Central memory CD4-positive, alpha-beta T cell (primary cell): ENCODE measurements at places on chromosomes 11 and 22.

DNA sequence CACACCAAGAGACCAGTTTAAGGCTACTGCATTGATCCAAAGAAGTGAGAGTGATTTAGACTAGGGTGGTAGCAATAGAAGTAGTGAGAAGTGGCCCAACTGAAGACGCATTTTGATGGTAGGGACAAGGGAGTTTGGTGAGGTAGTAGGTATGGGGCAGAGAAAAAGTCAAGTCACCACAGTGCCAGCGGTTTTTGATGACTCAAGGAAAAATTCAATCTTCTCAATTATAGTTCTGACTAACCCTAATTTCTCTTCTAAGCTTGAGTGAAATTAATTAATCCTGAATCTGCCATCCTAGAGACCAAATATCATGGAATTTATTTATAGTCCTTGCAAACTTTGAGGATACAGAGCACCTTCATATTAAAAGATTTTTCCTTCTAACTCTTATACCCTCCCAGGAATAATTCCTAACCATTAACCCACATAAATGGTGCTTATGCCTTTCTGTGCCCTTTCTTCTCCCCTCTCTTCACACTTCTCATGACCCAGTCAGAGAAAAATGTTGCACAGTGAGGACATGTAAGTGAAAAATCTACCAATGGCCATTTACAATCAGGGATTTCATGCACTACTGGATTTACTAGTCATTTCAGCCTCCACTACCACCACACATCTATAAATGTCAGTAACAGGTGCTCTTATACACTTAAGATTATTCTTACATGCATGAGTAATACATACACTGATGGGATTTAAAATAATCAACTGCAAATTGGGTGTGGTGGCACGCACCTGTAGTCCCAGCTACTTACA is 45.9 kb upstream of the ARHGAP32 start:
- no peak for DNase-seq

DNA sequence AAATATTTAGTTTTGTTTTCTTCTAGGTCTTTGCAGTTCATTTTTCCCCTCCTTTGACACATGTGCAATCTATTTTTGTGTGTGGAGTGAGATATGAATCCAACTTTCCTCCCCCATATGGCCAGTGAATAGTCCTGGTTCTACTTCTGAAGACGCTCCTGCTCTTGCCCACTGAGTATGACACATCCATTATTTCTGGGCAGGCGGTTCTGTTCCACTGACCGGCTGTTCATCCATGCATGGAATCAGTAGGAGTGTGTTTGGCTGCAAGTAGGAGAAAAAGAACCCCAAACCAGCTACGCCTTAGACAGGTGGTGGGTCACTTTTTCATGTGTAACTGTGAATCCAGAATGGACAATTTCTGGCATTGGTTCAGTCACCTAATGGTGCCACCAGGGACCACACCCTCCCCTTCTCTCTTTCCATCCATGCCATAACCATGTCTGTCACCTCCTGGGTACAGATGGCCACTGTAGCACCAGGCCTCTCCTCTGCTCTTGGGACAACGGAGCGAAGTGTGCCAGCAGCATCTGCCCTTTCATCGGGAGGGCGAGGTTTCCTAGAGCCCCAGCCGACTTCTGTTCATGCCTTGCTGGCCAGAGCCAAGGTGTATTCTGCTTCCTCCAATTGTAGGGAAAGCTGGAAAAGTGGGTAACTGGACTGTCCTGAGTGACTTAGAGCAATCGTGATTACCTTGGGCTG is 67.4 kb upstream of the SLC22A12 start:
- no peak for DNase-seq

- no peak for DNase-seq
Measured at GRCh38 chr11:130299978-130300377, 14.7 kb downstream of the ZBTB44 start.

- no peak for DNase-seq
Measured at GRCh38 chr11:46669711-46670139, 30.7 kb downstream of the ARHGAP1 start.

GRCh38 chr11:130063451-130063850 is 6.2 kb upstream of the APLP2 start:
- no peak for DNase-seq

- DNase-seq, result no peak
Measured at GRCh38 chr11:10715571-10715970, 22.0 kb upstream of the IRAG1 start.

DNA sequence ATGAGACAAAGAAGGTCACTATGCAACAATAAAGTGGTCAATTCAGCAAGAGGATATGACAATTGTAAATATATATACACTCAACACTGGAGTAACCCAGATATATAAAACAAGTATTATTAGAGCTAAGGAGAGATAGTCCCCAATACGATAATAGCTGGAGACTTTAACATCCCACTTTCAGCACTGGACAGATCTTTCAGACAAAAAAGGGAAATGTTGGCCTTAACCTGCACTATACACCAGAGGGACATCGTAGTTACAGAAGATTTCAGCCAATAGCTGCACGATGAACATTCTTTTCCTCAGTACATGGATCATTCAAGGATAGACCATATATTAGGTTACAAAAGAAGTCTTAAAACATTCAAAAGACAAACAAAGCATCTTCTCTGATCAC is 29.9 kb downstream of the PIWIL3 start:
- DNase-seq, result no peak

DNA sequence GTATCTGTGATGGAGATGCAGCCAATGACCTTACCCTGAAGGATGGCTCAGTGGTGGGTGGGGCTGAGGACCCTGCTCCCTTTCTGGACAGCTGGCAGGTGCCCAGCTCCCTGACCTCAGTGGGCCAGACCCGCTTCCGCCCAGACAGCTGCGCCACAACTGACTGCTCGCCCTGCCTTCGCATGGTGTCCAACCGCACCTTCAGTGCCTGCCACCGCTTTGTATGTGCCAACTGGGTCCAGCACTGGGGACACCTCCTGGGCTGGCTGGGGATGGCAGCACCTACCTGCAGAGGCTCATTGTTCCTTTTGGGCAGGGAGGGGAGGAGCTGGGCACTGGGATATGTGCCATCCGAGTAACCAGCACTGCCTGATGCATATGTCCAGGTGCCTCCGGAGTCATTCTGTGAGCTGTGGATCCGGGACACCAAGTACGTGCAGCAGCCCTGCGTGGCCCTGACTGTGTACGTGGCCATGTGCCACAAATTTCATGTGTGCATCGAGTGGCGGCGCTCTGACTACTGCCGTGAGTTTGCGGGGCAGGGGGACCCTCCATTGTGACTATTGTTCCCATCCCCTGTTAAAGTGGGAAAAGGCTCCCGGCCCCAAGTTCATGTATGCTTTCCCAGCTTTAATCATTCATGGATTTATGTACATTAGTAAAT is 84.8 kb downstream of the OTOG start:
- no peak for DNase-seq

GRCh38 chr22:37675930-37676735 is 697 bp downstream of the LGALS1 start:
- no peak for DNase-seq

GRCh38 chr11:132158091-132158490 is 787.7 kb downstream of the NTM start:
- no peak for DNase-seq

DNA sequence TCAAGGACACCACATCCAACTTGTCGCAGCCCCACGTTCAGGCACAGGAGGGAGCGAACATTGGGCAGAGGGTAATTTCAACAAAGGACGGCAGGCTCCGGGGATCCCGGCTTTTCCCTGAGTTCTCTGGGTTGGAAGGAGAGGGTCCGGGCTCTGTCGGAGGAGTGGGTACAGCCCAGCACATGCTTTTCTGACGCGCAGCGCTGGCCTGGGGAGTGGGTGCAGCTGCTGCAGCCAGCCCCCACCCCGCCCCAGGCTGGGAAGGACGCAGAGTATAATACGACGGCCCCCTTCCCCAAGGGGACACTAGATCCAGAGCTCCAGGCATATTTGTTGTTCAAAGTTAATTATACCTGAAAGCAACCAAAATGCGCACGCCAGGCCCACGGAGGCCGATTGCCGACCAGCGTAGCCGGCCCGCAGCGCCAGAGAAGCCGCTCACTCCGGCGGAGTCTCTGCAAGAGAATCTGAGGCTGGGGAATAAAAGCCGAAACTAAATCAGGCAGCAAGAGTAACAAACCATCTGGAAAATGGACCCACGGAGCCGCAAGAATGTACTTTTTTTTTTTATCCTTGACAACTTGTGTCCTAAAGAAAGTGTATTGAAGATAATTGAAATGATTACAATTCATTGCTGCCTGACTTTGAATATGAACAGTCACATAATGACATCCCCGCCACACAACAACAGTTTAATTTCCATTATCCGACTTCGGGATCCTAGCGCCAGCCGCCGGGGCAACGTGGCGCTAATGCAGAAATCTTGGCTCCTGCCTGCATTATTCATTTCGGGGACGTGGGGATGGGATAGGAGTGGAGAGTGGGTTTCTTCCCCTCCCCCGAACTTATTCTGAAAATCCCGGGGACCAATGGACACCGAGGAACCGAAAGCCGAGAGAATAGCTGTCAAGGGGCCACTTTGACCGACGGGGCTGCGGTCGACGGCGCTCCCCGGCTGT is 14.0 kb upstream of the PAX6 start:
- no peak for DNase-seq

DNA sequence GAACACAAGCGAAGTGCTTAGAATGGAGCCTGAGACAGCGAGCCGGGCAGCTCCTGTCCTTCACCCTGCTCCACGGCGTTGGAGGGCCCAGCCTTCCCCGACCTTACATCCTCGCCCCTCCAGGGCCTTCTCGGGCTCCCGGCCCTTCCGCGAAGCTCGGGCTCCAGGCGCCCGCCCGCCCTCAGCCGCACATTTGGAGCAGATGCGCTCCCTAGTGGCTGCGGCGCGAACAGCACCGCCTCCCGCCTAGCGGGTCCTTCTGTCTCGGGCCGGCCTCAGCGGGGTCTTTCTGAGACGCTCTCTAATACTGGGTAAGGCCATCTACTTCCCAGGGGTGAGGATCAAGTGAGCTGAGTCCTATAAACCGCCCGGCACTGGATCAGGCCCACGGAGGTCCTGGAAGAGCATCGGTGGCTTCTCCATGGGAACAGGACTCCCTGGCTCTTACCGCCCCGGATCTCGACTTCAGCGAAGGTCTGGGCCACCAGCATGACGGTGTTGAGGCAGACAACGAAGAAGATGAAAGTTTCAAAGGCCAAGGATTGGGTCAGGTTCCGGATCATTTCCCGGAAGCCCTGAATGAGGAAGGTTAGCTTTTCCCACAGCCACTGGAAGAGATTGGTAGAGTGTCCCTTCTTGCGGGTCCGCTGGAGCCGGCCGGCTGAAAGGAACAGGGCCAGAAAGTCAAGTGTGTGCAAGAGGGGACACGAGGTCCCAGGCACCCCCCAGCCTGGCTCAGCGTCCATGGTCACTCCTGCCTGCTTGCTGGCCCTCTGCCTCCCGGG is 3.7 kb downstream of the CATSPER1 start:
- DNase-seq, result peak; percentile 59

GRCh38 chr11:17405232-17406005 is 17.0 kb upstream of the KCNJ11 start:
- no peak for DNase-seq

DNA sequence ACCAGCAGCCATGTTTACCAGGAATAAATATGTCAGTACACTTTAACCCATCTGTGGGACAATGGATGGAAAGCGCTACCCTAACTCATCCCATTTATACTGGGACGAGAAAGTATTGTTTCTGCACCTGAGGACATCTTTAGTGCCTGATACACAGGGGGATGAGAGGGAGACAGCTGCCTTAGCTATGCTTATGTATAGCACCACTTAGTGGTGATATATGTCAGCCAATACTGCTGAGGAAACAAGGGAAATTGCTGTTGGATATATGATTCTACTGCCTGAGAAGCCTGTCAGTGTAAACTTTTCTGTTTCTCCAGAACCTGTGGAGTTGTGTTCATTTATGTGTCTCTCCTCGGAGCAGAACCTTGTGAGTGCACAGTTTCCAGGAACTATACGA is 13.3 kb upstream of the CEP295 start:
- no peak for DNase-seq

DNA sequence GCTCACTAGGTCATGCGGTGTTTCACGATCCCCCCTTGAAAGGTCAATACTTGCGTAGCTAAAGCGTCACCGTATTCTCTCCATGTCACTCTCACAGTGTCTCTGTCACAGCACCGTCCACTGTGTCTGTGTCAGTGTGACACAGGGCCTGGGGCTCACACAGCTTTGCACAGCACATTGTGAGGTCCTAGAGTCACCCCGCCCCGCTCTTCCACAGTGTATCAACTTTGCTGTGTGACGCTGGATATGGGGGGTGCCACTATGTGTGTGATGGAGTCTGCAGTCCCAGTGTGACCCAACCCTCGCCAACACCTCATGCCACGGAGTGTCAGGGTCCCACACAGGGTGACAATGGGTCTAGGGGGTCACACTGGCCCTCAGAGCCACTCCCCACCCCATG is 583 bp downstream of the P4HA3 start:
- no peak for DNase-seq

- no peak for DNase-seq
Measured at GRCh38 chr11:125933030-125933813, 12.6 kb upstream of the VSIG10L2 start.

DNA sequence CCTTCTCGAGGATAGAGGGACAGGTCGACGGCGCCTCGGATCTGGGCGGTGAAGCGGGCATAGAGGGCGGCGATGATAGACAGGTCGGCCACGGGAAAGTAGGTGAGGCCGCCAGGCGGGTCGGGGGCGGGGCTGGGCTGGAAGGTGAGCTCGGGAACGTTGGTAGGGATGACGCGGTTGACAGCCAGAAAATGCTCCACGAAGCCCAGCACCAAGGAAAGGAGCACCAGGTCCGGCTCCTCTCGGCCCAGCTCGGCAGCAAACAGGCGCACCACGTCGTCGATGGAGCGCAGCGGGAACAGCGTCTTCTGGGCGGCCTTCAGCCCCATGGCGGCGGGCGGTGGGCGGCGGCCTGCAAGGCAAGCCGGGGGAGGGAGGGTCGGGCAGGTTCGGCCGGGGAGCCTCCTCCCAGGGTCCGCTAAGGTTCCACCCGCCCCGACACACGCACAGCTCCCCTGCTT is 540 bp downstream of the MEN1 start:
- DNase-seq, result peak; percentile 6

DNA sequence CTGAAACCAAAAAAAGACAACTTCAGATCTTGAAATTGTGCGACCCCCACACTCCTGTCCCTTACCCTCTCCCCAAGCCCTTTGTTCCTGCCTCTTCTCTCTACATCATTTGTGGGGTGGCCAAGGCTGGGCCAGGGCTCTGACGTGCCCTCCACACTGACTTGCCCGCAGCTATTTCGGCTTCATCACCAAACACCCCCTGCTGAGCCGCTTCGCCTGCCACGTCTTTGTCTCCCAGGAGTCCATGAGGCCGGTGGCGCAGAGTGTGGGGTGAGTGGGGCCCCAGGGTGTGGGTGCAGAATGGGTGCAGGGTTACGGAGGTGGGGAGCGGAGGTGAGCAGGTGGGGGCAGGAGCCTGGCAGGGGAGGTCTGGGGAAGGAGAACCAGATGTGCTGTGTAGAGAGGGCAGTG is 9.5 kb downstream of the MAPK8IP2 start:
- DNase-seq, result no peak

DNA sequence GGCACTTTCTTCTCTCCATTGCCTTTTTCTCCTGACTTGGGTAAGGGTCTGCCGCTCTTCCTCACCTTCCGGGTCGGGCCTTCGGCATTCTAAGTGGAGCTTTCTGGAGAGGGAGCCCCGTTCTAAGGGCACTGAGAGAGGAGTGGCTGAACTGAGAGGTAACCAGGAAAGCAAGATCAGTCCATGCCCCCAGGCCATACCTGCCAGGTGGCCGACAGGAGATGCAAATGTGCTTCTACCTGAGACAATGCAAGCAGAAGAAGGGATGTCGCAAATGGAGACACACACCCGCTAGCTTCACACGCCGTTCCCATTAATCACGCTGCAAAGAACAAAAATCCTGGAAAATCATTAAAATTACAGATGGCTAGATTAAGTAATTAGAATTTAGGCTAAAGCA is 156.4 kb upstream of the TBCEL start:
- DNase-seq, result no peak
